IPS-NIHi11 (cell line): ENCODE measurements at places on chromosomes 6 and 20.

DNA sequence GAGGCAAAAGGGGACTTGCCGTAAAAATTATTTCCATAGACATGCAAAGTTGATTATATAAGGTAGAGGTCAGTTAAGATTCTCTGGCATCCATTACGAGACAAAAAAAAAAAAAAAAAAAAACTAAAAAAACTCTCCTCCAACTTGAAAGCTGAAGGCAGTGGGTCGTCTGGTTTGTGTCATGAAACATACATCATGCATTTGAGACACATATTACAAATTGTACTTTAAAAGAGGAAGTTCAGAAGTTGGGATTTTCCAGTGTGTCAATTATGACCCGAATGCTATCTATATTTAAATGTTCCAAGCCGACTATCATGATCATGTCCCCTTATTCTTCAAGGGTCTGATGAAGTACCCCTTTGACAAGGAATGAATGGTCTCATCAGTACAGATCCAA lies 125.1 kb downstream of the ZNF217 start:
- no peak for DNase-seq

- DNase-seq, result no peak
Measured at GRCh38 chr6:3545156-3545555, 88.3 kb upstream of the SLC22A23 start.

DNA sequence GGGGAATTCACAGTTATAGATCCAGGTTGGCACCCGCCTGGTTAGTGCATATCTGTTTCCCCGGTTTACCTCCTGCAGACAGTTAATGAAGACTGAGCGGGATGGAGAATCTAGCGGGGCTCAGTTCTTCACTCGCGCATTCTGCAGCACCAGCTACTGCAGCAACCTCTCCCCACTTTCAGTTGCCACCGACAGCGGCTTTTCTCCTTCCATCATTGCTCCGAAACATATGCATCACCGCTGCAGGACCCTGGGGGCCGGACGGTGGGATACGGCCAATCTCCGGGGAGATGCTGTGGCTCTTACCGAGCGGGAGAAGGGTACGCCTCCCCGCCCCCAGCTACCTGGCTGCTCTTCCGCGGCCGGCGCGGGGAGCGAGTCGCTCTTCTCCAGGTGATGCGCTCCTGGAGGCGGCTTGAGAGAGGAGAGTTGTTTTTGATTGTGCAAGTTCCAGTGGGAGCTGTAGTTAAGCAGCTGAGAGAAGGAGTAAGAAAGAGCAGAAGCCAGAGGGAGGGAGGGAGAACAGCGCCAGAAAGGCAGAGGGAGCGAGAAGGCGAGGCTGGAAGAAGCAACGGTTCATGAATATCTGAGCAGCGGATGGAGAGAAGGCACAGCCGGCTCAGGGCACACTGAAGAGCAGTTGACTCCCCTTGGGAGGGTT lies at the start of gene SGK1:
TSS of gene SGK1 (minus strand) at position 642 of the 661 bp plus-strand sequence. CDS start 652 bp downstream, outside the sequence.
- peak; percentile 44 for DNase-seq

DNA sequence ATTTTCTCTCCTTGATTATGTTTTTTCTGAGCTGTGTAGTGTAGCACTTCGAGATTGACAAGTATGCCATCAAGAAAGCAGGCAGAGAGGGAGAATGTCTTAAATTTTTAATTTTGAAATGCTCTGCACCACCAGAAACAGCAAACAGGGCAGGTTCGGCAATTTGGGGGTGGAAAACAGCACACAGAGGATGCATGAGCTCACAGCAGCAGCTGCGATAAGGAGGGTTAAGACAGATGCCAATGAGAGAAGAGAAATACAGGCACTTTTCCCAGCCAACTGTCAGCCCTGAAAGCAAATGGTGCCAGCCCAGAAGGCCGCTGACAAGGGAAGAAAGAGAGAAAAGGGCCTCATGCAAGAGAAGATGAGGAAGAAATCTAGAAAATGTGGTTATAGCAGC lies 15.1 kb upstream of the SNRPB2 start:
- no peak for DNase-seq

GRCh38 chr6:125910527-125910926 lies 46.0 kb upstream of the HINT3 start:
- DNase-seq, result no peak

DNA sequence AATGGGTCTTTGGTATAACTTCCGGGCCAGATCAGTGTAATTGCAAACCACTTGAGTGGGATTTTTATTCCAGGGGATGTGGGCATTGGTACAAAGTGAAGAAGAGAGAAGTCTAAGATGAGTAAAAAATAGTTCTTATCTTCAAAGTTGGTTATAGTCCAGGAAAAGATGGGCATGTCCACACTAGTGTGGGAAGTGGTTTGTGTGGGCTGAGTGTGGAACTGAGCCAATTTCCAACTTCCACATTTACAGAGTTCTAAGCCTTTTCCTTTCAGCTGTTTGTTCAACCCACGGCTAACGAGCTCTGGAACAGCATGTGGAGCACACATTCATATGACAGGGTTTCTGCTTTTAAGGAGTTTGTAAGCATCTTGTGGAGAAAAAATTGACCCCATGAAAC lies 72.3 kb upstream of the IFNGR1 start:
- DNase-seq, result no peak

GRCh38 chr6:144378437-144378836 lies 93.3 kb downstream of the UTRN start:
- no peak for DNase-seq

DNA sequence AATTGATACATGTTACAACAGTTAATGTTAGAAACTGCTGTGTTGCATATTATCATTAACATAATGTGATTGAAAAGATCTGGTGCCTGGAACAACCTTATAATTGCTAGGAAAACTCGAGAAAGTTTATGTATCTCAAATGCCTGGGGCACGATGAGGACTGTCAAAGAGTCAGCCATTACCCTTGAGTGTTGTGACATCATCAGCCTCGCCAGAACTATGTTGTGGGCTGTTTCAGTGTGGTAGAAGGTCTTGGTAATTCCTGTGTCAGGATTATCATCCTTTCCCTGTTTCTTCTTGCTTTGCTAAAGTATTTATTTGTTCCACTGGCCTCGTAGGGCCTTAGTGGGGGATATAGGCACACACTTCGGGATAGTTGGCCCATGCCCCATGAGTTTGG lies 185.1 kb downstream of the DTNBP1 start:
- DNase-seq, result no peak

DNA sequence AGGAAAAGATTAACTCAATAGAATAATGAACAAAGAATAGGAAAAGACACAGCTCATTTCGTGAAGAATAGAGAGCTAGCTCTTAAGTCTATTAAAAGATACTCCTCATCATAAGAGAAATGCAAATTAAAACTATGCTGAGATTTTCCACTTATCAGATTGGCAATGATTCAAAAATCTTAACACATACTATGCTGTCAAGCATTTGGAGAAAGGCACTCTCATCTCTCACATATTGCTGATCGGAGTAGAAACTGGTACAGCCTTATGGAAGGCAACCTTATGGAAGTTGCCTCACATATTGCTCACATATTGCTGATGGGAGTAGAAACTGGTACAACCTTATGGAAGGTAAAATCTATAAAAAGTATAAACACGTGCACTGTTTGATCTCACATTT lies 21.4 kb upstream of the PLAGL1 start:
- no peak for DNase-seq

GRCh38 chr6:126147291-126147815 lies 161.0 kb downstream of the TRMT11 start:
- DNase-seq, result no peak

DNA sequence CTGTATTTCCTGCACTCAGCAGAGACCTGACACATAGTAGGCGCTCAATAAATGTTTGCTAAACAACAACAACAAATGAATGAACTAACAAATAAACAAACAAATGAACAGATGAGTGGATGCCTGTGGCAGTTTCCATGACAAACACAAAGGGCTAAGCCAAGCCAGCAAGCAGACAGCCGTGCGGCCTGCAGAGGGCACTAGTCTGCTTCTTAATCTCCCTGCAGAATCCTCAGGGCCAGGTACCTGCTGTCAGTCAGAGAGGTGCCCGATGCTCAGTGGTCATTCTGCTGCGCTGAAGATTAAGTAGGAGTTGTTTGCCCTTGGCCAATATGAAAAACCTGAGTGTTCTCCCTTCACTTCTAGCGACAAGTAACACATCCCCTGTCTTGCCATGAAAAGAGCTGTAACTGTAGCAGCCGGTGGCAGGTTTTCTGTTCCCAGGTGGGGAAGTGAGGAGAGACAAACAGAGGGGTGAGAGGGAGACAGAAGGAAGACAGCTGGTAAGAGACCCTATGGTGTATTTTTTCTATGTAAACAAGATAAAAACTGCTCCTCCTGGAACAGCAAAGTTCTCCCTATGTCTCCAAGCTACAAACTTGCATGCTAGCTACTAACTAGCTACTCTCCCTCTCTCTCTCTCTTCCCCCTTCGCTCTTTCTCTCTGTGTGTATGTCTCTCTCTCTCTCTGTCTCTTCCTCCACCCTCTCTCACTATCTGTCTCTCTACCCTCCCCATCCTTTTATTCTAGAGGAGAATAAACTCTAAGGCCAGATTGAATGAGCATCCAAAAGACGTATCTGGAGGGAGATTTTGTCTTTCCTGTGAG lies at the start of gene MC3R:
TSS of gene MC3R (plus strand) at position 779 of the 829 bp plus-strand sequence. CDS start 112 bp downstream, outside the sequence.
- DNase-seq, result peak; percentile 65

DNA sequence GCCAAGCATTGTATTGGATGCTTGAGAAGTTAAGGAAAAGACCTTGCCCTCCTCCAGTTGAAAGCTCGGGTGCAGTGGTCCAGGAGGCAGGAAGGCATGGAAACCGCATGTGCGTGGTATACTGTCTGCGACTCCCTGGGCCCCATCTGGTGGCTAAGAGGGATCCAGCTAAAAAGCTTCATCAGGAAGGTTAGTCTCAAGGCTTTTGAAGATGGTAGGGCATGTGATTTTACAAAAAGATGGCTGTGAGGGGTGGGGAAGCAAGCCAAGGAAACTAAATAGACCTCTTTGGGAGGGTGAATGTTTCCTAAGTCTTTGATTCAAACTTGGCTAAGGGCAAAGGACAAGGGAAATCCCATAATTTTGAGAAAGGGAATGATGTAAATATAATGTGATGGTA lies 109.1 kb upstream of the TIAM2 start:
- DNase-seq, result no peak

GRCh38 chr6:11343963-11344723 lies 111.7 kb upstream of the NEDD9 start:
- DNase-seq, result no peak

GRCh38 chr6:11370191-11371018 lies 137.9 kb upstream of the NEDD9 start:
- DNase-seq, result no peak

DNA sequence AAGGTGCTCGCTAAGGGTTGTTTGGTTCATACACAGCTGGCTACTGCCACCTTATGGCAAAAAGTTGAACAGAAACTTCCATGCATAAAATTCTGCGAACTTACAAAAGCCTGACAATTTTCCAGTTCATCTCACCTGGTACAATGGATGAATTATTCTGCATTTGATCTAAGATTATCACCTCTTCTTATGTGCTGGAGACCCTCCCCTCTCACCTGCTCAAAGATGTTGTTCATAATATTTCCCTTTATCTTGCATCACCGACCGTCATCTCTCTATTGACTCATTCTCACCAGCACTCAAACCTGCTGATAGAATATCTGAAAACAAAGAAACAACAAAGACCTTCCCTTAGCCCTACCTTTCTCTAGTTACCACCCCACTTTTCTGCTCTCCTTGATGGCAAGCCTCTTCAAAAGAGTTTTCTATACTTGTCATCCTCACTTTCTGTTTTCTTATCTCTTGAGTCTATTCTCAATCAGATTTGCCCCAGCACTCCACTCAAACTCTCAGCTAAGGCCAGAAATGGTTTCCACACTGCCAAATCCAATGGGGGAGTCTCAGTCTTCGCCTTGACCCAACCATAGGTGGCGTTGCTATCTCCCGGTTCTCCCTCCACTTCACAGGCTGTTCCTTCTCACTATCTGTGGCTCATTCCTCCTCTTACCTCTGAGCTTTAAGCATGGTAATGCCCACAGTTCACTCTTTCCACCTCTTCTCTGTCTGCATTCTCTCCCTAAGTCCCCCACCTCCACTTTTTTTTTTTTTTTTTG lies 25.8 kb downstream of the SNRNP48 start:
- peak; percentile 54 for DNase-seq

DNA sequence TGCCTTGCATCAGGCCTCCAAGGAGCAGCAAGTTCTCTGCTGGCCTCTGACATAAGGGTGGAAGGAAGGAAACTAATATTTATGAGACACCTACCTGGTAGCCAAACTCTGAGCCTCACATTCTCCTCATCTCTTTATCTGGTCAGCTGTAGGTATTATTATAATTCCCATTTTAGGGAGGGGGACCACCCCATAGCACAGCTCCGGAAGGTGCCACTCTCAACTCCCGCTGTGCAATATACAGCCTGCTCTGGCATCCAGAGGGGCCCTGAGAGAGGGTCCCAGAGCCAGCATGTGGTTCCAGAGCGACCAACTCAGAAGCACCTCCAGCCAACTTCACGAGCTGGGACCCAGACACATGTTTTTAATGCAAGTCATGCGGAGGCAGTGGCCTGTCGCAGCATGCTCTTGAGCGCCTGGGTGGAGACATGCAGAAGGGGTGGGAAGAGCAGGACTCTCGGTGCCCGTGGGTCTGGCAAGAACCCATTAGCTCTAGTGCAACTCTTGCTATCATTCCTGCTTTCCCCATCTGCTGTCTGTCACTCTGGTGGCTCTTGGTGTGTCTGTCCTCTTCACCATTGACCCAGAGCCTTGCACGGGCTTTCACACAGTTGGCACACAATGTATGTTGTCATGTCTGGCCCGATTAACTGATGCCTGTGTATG lies 15.0 kb upstream of the MYMX start:
- no peak for DNase-seq

GRCh38 chr6:35242906-35243305 lies 16.6 kb upstream of the ZNF76 start:
- no peak for DNase-seq

DNA sequence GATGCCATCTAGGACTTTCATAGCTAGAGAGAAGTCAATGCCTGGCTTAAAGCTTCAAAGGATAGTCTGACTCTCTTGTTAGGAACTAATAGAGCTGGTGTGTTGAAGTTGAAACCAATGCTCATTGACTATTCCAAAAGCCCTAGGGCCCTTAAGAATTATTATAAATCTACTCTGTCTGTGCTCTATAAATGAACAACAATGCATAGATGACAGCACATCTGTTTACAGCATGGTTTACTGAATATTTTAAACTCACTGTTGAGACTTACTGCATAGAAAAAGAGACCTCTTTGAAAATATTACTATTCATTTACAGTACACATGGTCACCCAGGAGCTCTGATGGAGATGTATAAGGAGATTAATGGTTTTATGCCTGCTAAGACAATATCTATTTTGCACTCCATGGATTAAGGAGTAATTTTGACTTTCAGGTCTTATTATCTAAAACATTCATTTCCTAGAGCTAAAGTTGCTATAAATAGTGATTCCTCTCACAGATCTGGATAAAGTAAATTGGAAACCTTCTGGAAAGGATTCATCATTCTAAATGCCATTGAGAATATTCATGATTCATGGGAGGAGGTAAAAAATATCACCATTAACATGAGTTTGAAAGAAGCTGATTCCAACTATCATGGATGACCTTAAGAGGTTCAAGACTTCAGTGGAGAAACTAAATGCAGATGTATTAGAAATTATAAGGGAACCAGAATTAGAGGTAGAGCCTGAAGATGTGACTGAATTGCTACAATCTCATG lies 763.5 kb upstream of the MAP3K7 start:
- DNase-seq, result no peak
